ENCODE measurements at places on chromosomes 5 and 9.

DNA sequence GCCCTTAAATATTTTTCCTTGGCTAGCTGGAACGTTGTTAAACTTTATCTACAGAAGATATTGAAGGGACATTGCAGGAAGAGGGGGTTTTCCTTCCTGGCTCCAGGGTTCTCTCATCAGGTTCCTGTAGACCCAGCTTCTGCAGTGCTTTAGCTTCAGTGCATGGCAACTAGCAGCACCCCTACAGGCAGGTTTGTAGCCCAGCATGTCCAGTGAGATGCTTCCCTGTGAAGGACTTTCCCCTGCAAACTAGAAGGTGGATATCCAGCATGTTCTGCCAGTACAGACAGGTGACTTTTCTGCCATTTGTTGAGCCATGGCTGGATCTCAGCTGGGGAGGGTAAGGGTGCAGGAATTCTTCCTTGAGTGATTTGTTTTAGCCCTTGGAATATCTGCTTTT, 10.4 kb downstream of the CCL28 start:
- no peak for DNase-seq

GRCh38 chr9:89444925-89445765, 52.8 kb downstream of the SEMA4D start:
- no peak for DNase-seq

DNA sequence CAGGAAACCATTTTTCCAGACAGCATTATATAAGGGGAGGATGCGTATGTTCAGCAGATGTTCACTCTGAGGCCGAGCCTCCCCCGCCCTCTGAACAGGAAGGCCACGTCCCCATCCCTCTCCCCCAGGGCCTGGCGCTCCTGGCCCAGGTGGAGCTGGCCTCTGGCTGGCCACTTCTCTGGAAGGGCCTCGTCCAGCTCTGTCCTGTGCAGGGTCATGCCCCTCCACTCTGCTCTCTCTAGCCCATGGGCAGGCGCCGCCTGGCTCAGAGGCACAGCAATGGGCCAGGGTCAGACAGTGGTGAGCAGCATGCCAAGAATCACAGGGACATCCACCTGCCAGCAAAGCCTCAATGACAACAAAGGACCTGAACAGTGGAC, 34.2 kb downstream of the ADAMTS2 start:
- DNase-seq, result no peak

DNA sequence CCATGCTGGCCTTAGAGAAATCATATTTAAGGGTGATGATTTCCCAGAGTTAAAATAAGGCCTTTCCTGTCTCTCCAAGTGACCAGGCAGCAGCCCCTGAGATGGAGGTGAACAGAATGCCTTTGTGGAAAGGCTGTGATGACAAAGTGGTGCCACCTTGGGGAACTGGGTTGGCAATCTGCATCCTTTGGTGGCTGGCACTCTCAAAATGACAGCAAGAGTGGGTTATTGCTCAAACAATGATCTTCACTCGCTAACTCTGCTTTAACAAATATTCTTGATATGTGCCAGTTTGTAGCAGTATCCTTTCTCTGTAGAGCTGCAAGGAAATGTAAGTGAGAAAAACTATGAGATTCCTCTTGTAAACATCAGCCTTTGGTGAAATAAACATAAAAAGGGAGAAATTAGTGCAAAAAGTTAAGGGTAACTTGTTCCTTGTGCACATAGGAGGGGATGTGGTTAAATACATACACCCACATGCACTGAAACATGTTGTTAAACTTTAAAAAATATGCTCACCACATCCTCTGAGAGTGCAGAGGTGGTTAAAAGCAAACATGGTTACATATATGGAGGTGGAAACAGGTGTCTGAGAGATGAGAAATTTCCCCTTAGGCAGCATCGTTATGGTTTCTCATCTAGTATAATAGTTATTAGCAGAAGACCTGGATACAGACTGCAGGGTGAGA, 373.4 kb upstream of the CTNND2 start:
- no peak for DNase-seq

DNA sequence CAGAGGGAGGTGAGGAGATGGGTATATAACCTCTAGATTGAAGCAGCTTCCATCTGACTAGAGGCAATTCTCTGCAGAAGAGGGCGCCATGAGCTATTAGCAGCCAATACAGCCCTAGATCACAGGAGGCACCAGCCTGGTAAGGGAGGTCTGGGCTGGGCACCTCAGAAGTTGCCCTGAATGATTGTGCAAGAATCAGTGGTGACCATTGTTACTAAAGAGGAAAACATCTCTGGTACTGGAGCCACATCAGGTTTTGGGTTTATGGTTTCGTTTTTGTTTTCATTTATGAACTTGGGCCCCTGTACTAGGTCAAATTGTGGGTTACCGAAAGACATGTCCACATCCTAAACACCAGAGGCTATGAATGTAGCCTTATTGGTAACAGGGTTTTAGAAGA, 342.0 kb downstream of the MLLT3 start:
- DNase-seq, result no peak

GRCh38 chr5:10831419-10831818, 70.4 kb upstream of the DAP start:
- no peak for DNase-seq

GRCh38 chr5:107704681-107705401, 34.1 kb upstream of the EFNA5 start:
- no peak for DNase-seq

DNA sequence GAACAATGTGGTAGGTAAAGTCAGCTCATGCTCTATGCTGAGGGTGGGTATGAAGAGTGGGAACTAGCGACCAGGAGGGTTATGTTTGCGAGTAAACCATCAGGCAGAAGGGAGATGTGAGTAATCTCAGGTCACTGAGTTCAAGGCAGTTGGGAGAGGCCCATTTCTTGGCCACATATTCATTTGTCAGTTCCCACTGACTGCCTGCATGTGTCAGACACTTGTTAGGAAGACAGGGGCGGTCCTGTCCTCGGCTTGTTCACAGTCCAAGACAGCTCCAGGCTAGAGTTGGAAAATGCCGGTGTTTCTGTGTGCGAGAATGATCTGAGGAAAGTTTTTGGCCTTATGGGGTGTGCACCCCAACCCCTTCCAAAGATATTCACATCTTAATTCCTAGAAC, 48.6 kb upstream of the GDNF start:
- DNase-seq, result no peak

DNA sequence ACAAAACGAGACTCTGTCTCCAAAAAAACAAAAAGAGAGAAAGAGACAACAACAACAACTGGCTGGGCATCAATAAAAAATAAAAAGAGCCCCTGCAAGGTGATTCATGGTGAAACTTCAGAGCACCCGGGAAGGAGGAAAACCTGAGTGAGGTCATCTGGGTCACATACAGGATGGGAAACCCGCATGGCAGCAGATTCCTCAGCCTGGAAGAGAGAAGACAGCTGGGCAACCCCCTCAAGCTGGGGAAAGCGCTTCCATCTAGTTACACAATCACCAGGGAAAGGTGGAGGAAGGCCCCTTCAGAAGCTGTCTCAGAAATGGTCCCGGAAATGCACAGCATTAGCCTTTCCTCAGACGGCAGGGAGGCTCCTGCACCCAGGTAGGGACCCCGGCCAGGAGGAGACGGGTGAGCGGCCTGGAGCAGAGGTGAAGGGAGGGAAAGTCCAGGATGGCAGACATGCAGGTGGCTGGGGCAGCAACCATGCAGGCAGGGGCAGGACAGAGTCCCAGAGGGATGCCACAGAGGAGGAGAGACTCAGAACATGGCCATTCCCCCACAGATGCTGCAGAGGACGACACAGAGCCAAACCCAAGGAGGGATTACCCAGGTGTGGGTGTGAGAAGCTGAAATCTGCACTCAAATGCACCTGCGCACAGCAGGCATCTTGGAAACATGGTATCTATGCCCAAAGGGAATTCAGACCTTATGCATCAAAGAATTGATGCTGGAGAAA, 29.4 kb downstream of the CAMSAP1 start:
- no peak for DNase-seq

DNA sequence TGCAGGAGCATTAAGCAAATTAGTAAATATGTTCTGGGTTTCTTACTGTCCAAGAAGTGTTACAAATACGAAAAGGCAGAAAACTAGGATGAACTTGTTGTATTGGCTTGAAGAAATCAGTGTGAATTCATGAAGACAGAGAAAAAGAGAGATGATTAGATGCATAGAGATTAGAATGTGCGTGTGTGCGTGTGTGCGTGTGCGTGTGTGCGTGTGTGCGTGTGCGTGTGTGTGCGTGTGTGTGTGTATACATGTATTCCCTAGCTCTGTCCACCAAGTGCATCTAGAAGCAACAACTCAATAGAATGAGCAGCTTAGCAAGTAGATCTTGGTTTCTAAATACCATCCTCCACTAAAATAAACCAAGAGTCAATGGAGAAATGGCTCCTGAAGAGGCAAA, 41.5 kb downstream of the SMIM23 start:
- no peak for DNase-seq

Measured in stimulated activated CD8-positive, alpha-beta memory T cell treated with anti-CD3 and anti-CD28 coated beads, Interleukin-4, amount 100 ng/mL, for 1 hour (primary cell).